NCI-H187 (cell line): ENCODE measurements at places on chromosomes 7 and 10.
A peak's percentile ranks its signal among the peaks of the same experiment; 100 is the strongest.

GRCh38 chr7:134804854-134805253 lies 25.4 kb downstream of the CALD1 start:
- no peak for DNase-seq

- DNase-seq, result no peak
These were observed 319.0 kb upstream of the NPSR1 start for GRCh38 chr7:34338961-34339526.

DNA sequence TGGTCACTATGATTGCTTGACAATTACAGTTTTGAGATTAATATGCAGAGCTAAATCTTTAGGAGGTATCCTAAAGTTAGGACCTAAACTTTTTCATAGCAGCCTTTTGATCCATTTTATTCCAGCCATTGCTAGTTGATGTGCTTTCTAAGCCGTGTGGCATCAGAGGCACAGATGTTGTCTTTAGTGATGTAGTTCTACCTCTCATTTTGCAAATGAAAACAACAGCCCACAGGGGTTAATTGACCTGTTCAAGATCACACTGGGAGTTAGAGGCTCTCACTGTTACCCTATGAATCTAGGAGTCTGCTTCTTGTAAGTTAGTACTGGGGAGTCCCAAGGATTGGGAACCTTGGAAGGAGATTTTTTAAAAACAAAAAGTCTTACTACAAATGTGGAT lies 10.6 kb downstream of the AUTS2 start:
- no peak for DNase-seq

DNA sequence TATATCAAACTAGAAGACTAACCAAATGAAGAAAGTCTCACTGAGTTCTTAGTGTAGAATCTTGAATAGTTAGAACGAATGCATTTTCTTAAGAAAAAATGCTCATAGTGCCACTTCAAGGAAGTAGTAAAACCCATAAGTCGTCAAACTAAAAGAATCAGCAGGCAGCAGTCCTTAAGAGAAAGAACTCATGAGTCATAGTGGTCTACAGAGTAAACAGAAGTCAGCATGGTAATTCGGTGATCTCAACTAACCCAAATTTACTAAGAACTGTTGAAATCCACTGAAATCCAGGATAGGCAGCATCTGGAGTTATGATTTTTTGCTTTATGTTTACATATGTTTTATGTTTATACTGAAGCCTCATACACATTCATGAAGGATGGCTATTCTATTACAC lies 256.2 kb downstream of the LHFPL3 start:
- DNase-seq, result no peak

GRCh38 chr7:101411508-101411874 lies 48.8 kb downstream of the COL26A1 start:
- no peak for DNase-seq

DNA sequence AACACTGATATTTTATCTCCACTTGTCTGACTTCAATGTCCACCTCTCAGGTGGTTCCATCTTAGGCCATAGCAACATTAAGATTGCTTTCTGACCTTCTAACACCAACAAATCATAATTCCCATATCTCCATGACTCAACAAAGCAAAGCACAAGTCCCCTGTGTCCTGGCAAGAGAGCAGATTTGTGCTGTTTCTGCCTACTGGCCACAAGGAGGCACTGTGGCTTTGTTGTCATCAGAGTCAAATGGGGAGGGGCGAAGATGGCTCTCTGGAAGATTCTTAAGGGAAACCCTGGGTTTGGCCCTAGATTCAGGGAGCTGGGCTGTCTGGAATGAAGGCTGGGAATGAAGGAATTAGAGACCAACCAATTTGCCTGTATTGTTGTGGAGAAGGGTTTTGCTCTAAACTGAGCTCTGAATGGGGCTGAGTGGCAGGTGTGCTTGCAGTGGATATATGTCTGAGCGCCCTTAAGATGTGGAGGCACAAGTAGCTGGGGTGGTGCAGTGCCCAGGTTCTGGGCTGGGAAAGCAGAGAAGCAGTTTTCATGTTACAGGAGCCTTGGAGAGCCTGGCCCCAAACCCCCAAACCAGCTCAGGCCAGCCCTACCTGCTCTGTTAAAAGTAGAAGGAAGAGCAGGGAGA lies 154.8 kb upstream of the PRSS58 start:
- DNase-seq, result no peak

- DNase-seq, result peak; percentile 30
These were observed 185.0 kb downstream of the TCERG1L start for GRCh38 chr10:131126321-131127137.

DNA sequence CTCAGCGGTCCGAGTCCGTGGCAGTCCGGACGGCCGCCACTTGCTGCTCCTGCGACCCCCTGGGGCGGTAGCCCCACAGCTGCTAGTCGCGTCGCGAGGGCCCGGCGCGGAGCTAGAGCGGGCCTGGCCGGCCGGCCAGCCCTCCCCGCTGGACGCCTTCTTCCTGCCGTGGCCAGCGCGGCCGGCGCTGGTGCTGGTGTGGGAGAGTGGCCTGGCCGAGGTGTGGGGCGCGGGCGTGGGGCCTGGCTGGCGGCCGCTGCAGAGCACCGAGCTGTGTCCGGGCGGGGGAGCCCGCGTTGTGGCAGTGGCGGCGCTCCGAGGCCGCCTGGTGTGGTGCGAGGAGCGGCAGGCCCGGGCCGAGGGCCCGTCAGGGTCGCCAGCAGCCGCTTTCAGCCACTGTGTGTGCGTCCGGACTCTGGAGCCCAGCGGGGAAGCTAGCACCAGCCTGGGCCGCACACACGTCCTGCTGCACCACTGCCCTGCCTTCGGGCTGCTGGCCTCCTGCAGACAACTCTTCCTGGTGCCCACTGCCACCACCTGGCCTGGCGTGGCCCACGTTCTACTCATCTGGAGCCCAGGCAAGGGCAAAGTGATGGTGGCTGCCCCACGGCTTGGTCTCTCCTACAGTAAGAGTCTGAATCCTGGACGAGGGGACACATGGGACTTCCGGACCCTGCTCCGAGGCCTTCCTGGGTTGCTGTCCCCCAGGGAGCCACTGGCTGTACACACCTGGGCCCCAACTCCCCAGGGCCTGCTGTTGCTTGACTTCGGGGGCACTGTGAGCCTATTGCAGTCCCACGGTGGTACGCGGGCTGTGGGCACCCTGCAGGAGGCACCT lies 631 bp downstream of the HPS6 start:
- DNase-seq, result no peak

DNA sequence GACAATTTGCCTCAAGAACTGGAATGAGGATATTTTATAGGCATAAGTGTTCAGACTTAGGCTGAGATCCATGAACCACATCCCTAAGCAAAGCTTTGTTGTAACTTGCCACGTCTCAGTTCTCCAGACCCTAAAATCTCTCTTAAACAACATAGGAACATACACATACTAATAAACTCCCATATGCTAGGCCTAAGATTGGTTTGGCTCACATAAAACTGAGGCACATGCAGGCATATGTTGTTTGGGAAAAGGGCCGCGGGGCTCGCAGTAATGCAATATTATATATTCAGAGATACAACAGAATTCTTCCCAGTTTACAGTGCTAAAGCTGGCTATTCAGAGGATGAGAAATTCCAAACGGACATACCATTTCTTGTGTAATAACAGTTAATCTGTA lies 61.0 kb downstream of the DOCK4 start:
- DNase-seq, result no peak

- DNase-seq, result no peak
These were observed 92.0 kb upstream of the RET start for GRCh38 chr10:42984761-42985325.

DNA sequence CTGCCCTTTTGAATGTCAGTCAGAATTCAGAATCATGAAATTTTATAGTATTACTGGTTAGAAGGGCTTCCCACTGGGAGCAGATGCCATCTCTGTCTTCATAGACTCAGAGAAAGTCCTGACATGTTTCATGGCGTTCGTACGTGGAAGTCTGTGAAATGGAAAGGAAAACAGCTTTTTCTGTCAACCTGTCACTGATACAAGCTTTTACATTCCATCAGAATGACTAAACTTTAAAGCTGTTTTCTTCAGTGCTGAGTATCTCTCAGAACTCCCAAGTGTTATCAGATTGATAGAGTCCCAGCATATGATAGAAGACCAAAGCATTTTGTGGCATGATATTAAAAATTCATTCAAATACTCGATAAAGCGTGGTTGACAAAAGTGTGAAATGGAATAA lies 726.7 kb upstream of the GALNT17 start:
- DNase-seq, result no peak

DNA sequence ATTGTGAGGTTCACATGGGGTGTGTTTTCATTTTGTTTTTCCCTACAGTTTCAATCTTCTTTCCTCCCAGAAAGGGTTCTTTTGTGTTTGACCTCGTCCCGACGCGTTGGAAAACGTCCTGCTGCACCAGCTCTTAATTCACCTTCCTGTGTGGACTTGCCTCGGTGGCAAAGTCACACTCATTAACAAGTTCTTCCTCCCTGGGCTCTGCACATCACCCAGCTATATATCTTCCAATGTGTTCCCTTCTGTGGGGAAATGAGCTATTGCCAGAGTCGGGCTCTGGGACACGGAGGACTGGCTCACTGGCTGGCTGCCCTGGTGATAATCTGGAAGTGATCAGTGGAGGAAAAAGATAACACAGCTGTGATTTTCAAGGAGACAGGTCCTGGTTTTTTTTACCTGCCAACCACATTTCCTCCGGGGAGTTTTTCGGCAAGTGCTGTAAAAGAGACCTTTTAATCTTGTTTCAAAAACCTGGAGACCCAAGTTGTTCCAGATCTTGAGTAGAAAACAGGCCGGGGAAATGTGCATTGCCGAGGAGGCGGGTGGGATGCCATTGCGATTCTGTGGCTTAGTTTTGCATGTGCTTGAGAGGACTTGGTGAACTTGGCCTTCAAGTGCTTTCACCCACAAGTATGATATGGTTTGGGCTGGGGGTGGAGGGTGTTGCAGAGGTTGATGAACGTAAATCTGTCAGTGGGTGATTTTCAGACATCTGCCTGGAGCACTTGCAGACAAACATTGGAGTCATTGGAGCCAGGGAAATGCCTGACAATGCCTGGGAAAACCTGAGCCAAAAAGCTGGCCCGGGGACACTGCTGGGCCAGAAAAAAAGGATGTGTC lies 96.5 kb upstream of the CREB5 start:
- DNase-seq, result no peak

DNA sequence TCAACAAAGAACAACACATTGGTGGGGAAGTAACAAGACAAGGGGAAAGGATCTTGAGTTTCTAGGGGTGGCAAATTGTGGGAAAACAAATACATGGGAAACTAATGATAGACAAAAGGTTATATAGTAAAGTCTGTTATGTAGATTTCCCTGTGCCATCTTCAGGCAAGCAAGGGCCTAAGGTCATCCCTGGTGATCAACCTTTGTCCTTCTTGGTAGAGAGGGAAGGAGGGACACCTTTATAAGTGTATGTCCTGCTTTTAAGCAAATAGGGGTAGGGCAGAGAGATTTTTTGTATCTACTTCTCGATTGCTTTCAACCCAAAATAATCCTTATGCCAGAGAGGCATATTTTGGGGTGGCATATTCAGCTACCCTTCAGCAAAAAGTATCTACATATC lies 11.8 kb upstream of the ACTA2 start:
- no peak for DNase-seq

DNA sequence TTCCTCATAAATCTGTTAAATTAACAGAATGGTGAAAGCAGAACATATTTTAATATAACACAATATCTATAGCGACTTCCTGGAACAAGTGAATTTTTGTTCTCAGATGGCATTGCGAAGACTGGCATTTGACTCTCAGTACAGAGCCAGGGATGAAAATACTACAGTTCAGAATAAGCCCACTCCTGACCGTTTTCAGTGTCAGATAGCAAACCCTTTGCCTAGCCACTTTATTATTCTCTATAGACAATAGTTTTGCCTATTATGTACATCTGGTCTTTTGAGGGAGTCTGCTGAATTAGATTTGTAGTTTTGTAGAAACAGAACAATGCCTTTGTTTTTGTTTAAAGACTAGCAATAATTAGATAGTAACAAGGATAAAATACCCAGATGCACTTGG lies 2.3 kb downstream of the MINPP1 start:
- no peak for DNase-seq

DNA sequence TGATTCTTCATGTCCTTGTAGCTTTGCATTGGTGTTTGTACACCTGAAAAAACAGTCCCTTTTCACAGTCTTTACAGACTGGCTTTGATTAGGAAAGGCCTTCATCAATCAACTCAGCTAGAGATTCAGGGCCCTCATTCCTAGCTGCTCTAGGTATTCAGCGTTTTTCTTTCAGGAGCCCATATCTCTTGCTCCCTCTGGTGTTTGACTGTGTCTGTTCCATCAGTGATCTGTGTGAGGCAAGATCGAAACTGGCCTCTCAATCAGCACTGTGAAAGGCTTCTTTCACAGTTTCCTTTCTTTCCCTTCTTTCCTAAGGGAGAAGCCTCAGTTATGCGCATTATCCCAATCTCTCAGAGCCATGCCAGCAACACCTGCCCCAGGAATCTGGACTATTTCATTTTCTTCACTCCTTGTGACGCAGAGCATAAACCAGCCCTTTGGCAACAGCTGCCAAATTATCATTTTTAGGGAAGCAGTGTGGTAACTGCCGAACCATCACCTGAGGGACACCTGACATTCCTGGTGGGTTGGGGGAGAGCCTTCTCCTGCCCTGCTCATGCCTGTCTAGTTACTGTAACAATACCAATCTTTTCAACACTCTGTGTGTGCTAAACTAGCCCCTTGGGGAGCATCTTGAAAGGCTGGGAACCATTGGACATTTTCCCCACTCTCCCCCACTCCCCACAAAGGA lies 75.7 kb upstream of the CCDC71L start:
- DNase-seq, result peak; percentile 12

DNA sequence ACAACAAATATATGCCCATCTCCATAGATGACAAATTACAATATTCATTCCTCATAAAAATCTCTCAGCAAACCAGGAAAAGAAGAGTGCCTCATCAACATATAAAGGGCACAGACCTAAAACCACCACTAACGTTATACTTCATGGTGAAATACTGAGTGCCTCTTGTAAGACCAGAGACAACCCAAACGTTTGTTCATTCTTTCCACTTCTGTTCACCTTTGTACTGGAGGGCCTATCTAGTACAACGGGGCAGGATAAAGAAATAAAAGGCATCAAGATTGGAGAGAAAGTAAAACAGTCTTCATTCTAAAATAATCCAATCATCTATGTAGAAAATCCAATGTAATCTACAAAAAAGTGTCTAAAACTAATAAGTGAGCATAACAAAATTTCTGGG lies 79.1 kb downstream of the LARP4B start:
- DNase-seq, result no peak
